ENCODE measurements at places on chromosomes 4 and X.
A peak's percentile ranks its signal among the peaks of the same experiment; 100 is the strongest.

GRCh38 chr4:120850018-120850599, 72.4 kb downstream of the PRDM5 start:
- DNase-seq, result no peak

GRCh38 chr4:52477191-52477780, 181.8 kb downstream of the USP46 start:
- no peak for DNase-seq

- no peak for DNase-seq
Measured at GRCh38 chr4:79987401-79987800, 85.6 kb downstream of the ANTXR2 start.

GRCh38 chrX:124362072-124362471, 15.7 kb downstream of the SH2D1A start:
- DNase-seq, result no peak

DNA sequence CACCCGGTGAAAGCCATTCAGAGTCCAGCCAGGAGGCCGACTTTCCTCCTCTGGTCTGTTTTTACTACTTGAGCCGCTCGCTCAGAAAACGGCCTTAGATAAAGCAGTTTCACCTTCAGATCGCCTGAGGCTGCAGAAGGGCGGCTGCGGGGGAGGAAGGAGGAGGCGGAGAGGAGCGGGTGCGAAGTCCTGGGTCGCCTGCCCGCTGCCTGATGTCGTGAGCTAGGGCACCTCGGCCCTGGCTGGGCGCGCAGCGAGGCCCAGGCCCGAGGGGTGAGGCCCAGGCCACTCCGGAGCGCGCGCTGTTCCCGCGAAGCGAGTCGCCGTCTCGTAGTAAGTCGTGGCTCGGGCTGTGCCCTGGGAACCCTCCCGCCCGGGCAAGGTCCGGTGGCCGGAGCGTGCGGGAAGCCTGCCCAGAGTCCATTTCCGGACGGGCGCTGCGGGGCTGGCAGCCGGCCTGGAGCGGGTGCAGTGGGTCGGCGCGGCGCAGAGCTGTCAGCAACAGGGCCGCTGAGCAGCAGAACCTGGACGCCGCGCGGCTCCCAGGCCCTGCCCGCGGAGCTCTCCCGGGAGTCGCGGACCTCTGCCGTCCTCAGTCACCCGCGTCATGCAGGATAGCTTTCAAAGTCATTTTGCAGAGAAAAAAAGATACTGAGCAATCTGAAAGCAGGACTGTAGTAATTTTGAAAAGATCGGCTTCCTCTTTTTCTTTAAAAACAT, 18.6 kb downstream of the TRIM2 start:
- peak; percentile 87 for DNase-seq

GRCh38 chr4:184153781-184154180, 63.9 kb downstream of the ENPP6 start:
- DNase-seq, result no peak

DNA sequence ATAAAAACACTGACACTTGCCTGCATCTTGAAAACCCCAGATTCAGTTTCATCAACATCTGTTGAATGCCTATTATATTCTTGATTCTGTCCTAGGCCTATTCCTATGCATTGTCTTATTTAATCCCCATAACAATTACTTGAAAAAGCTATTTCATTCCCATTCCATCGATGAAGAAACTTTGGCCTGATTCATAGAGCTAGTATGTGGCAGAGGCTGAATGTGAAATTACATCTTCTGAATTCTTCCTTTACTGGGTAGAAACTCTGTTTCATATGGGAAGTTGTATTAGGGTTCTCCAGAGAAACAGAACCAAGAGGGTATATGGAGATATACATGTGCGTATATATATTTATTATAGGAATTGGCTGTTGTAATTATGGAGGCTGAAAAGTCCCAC, 35.0 kb upstream of the SLC4A4 start:
- DNase-seq, result no peak

- no peak for DNase-seq
Measured at GRCh38 chrX:137172317-137172948, 138.6 kb upstream of the GPR101 start.

DNA sequence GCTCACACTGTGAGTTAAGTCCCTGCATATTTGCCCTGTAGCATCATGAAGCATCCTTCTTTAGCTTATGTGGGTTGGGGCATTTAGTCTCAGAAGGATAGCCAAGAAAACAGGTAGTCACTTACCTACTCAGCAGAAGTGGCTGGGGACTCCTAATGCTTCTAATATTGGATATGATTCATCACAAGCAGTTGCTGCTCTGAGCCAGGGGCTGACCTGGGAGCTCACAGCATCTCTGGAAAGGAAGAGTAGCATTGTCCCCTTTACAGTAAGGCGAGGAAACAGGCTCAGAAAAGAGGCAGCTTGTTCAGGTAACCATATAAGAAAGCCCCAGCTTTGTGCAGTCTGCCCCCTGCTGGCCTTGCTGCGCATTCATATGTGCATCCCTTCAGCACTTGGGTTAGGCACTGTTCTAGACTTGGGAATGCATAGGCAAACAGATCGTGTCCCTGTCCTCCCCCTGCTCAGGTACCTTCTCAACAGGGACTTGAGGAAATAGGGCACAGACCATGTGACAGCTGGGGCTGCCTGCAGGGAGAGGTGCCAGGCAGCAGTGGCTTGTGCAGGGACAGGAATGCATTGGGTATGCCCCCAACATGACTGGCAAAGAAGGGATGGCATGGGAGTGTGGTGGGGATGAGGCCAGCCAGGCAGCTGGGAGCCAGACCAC, 35.7 kb upstream of the TBC1D14 start:
- peak; percentile 65 for DNase-seq

- no peak for DNase-seq
Measured at GRCh38 chr4:14816623-14817261, 185.5 kb upstream of the CPEB2 start.

- DNase-seq, result no peak
Measured at GRCh38 chr4:172412851-172413580, 599.8 kb downstream of the GALNTL6 start.

- DNase-seq, result peak; percentile 79
Measured at GRCh38 chr4:3402491-3403347, 39.0 kb upstream of the HGFAC start.

DNA sequence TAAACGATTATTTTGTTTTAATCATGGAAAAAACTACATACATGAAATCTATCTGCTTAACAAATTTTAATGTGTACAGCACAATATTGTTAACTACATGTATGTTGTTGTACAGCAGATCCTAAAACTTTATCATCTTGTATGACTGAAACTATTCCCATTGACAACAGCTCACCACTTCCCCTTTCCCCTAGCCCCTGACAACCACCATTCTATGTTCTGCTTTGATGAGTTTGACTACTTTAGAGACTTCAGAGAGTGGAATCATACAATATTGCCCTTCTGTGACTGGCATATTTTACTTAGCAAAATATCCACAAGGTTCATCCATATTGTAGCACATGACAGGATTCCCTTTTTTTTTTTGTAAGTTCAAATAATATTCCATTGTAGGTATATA, 185.9 kb downstream of the CFAP299 start:
- no peak for DNase-seq

GRCh38 chr4:176435901-176436292, 116.1 kb downstream of the SPCS3 start:
- no peak for DNase-seq

- no peak for DNase-seq
Measured at GRCh38 chr4:128353791-128354190, 66.2 kb upstream of the PGRMC2 start.

- DNase-seq, result no peak
Measured at GRCh38 chr4:71765821-71766383, 18.0 kb downstream of the GC start.

Data from lower leg skin (tissue), 4 donors.